Central memory CD8-positive, alpha-beta T cell (primary cell): ENCODE measurements at places on chromosomes 13 and 19.

- no peaks in the 10 kb centered on the region for H3K36me3 ChIP-seq
- no peaks in the 10 kb centered on the region for H3K4me1 ChIP-seq
- DNase-seq = no peak
- H3K27me3 ChIP-seq = no peaks in the 10 kb centered on the region
- no peak overlapping the region for H3K4me3 ChIP-seq
Measured at GRCh38 chr13:109628251-109628699, 158.1 kb downstream of the IRS2 start.

- H3K4me1 ChIP-seq = no peaks in the 10 kb centered on the region
- H3K27me3 ChIP-seq = no peaks in the 10 kb centered on the region
- no peak overlapping the region for H3K4me3 ChIP-seq
- no peak for DNase-seq
Measured at GRCh38 chr13:95073747-95074311, 227.4 kb downstream of the ABCC4 start.

- peaks cover 11% of the 10 kb centered on the region for H3K27me3 ChIP-seq
- H3K36me3 ChIP-seq = peaks cover 15% of the 10 kb centered on the region
- peaks cover 14% of the 10 kb centered on the region for H3K4me1 ChIP-seq
Measured at GRCh38 chr19:737591-738093, 13.3 kb upstream of the MISP start.

- H3K4me1 ChIP-seq = peaks cover 37% of the 10 kb centered on the region
- H3K27ac ChIP-seq = no peak overlapping the region
- H3K36me3 ChIP-seq = peaks cover 34% of the 10 kb centered on the region
- no peak overlapping the region for H3K4me3 ChIP-seq
Measured at GRCh38 chr19:17314007-17314593, 4.7 kb downstream of the DDA1 start.

GRCh38 chr13:73803997-73804396, 330.2 kb downstream of the KLF12 start:
- no peaks in the 10 kb centered on the region for H3K27me3 ChIP-seq
- no peak overlapping the region for H3K4me3 ChIP-seq
- DNase-seq = no peak
- peak overlapping the region; percentile 21 for H3K27ac ChIP-seq
- H3K4me1 ChIP-seq = peaks cover 19% of the 10 kb centered on the region

DNA sequence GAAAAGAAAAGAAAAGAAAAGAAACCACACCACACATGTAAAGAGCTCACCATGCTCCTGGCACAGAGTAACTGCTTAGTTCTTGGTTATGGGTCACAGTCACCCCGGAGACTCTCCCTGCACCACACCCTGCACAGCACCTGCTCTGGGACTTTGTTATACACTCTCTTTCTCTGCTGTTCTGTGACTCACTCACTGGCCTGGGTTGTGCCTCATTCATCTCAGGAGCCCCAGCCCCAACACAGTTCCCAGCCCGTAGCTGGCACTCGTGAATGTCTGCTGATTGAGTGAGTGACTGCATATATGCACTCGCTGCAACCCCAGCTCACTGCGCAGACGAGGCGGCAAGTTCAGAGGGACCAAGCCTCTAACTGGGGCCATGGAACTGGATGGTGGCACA, 22.9 kb upstream of the ZNF507 start:
- DNase-seq = no peak
- H3K4me1 ChIP-seq = no peaks in the 10 kb centered on the region

DNA sequence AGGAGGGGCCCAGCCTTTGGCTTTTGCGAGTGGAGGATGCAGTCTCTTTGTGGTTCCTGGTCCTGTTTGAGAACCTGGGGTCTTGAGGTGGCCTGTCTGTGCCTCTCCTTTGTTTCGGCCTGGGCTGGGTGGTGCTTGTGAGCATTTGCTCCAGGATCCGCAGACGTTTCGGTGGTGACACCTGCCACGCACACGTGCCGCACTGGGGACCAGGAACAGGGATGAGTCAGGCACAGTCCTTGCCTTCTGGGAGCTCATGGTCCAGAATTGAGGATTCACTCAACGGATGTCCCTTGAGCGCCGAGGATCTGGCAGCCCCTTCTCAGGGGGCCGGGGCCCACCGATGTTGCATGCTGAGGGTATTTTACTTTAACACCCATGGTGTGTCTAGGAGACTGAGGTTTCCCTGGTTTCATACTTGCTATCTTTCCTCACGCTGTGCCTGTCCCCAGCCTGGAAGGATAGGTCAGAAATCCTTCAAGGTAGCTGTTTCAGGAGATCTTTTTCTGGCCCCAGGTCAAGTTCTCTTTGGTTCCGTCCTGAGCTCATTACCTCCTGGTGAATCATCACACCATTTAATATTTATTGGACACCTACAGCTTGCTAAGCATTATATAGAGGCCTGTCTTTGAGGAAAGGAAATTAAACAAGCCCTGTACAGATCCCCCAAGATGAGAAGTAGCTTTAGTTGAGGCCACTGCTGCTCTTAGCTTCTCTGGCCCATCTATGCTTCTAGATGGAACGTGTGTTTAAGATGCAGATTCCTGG, 5.1 kb downstream of the HDGFL2 start:
- H3K27me3 ChIP-seq = no peaks in the 10 kb centered on the region
- H3K27ac ChIP-seq = no peak overlapping the region
- H3K36me3 ChIP-seq = peaks cover 19% of the 10 kb centered on the region
- no peak overlapping the region for H3K4me3 ChIP-seq
- no peak for DNase-seq

- H3K36me3 ChIP-seq = no peaks in the 10 kb centered on the region
- no peak overlapping the region for H3K27ac ChIP-seq
- no peak overlapping the region for H3K4me3 ChIP-seq
- no peaks in the 10 kb centered on the region for H3K4me1 ChIP-seq
Measured at GRCh38 chr13:97901716-97902115, 51.8 kb upstream of the IPO5 start.

- peaks cover 3% of the 10 kb centered on the region for H3K36me3 ChIP-seq
- DNase-seq = no peak
Measured at GRCh38 chr19:50500060-50500752, 10.8 kb downstream of the JOSD2 start.

GRCh38 chr19:49613374-49613773, 22.4 kb downstream of the PRR12 start:
- peaks cover 50% of the 10 kb centered on the region for H3K36me3 ChIP-seq
- no peaks in the 10 kb centered on the region for H3K27me3 ChIP-seq

DNA sequence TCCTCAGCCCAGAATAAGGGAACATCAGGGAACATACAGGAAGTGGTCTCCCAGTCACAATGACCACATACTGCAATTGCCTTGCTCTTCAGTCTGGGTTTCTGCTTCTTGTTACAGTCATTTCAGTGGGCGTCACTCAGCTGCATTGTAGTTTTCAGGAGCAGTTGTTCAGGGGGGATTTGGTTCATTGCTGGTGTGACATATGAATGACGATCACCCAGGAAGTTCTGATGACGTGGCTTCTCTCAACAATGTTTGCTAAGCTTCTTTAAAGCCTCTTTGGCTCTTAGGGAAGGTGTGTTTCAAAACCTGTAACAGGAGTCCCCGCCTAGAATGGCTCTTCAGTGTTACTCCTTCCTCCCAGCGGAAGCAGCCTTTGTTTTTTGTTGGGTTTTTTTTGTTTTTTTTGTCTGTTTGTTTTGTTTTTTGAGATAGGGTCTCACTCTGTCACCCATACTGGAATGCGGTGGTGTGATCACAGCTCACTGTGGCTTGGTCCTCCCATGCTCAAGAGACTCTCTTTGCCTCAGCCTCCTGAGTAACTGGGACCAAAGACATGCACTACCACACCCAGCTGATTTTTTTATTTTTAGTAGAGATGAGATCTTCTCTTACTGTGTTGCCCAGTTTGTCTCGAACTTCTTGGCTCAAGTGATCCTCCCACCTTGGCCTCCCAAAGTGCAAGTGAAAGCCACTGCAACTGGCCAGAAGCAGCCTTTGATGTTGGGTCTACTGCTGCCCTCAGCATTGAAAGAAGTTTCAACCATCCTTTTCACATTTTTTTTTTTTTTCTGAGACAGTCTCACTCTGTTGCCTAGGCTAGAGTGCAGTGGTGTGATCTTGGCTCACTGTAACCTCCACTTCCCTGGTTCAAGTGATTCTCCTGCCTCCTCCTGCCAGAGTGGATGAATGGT, 1.4 kb upstream of the SCEL start:
- no peak for DNase-seq
- no peaks in the 10 kb centered on the region for H3K4me1 ChIP-seq
- H3K27me3 ChIP-seq = peaks cover 33% of the 10 kb centered on the region
- H3K27ac ChIP-seq = no peak overlapping the region
- no peaks in the 10 kb centered on the region for H3K36me3 ChIP-seq

DNA sequence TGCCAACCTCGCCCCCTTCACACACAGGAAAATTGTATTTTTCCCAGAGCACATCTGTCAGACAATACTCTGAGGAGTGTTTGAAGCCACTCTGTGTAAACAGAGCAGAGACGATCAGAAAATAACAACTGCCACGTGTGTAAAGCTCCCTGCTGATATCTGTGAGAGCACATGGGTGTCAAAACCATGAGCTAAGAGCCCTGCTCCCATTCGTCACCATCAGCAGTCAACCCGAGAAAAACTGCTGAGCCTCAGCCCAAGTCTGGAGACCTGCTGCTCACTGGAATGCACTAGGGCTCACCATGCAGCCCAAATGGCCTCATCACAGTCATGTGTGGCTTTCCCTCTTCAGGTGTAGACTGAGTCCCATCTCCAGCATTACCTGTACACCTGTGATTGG, 304.1 kb downstream of the FGF14 start:
- no peak overlapping the region for H3K27ac ChIP-seq
- no peaks in the 10 kb centered on the region for H3K4me1 ChIP-seq
- no peak for DNase-seq
- peaks cover 1% of the 10 kb centered on the region for H3K36me3 ChIP-seq
- no peak overlapping the region for H3K4me3 ChIP-seq
- H3K27me3 ChIP-seq = no peaks in the 10 kb centered on the region

DNA sequence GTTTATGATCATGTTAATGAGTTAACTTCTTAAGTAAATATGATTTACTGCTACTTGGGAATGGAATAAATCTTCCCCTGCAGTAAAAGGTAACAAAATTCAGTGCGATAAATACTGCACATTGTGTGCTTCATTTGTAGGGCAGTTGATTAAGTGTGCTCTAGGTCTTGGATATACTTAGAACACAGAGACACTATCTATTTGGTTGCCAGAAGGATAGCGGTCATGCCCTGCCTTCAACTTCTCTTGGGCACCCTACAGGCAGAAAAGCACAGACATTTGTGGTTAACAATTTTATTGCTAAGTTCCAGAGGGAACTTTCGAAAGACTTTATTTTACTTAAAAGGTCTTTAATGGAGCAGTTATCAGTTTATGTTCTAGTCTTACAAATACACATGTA, 605.8 kb downstream of the PCDH9 start:
- H3K27me3 ChIP-seq = no peaks in the 10 kb centered on the region
- no peaks in the 10 kb centered on the region for H3K36me3 ChIP-seq
- no peak for DNase-seq
- no peak overlapping the region for H3K27ac ChIP-seq
- H3K4me1 ChIP-seq = no peaks in the 10 kb centered on the region
- H3K4me3 ChIP-seq = no peak overlapping the region

DNA sequence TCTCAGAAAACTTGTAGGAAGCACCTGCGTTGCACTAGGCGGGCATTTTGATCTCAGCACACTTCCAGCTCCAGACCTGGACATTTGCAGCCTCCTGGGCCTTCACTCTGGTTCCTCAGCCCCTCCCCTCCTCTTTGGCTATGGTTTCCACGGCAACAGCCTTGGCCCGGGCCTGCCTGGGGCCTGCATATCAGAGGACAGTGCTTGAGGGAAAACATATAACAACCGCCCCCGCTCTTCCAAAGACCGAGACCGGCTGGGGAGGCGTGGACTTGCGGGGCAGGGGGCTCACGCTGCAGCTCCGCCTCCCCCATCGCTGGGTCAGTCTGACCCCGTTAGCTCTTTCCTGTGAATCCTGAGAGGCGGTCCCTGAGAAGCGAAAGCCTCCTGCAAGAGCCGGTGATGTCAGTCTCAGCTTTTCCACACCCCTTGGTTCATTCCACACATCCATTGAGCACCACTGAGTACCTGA, 125.7 kb upstream of the PEG3 start:
- peaks cover 2% of the 10 kb centered on the region for H3K36me3 ChIP-seq
- no peaks in the 10 kb centered on the region for H3K27me3 ChIP-seq
- H3K27ac ChIP-seq = no peak overlapping the region

DNA sequence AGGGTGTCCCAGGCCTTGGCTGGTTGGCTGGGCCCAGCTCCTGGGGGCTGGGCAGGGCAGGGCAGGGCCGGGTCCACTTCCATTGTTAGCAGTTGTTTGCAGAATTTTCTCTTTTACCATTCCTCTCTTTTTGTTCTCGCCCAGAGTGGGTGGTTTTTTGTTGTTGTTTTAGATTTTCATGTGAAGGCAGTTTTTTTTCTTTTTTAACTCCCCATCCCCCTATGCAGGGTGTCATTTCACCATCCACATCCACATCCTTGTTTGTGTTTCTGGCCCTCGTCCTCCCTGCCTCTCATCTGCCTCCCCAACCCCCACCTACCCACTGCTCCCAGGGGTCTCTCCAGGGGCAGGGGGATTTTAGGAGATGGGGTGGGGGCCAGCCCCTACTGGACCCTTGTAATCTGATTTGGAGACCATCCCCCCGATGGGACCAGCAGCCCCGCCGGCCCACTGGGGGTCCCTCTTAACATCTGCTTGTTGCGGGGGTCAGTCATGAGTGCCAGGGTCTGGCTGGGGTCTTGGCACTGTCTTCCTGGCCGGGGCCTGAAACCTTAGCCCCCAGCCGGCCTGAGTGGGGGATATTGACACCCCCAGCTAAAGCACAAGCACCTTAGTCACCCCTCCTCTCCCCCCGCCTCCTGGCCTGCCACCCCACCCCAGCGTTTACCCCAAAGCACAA, 10.4 kb downstream of the STX10 start:
- H3K4me3 ChIP-seq = no peak overlapping the region
- H3K27me3 ChIP-seq = no peaks in the 10 kb centered on the region
- no peak overlapping the region for H3K27ac ChIP-seq
- no peak for DNase-seq

GRCh38 chr13:111855191-111855590, 211.8 kb upstream of the SOX1 start:
- peaks cover 9% of the 10 kb centered on the region for H3K27me3 ChIP-seq
- no peaks in the 10 kb centered on the region for H3K36me3 ChIP-seq
- no peak for DNase-seq
- H3K27ac ChIP-seq = no peak overlapping the region
- H3K4me3 ChIP-seq = no peak overlapping the region

DNA sequence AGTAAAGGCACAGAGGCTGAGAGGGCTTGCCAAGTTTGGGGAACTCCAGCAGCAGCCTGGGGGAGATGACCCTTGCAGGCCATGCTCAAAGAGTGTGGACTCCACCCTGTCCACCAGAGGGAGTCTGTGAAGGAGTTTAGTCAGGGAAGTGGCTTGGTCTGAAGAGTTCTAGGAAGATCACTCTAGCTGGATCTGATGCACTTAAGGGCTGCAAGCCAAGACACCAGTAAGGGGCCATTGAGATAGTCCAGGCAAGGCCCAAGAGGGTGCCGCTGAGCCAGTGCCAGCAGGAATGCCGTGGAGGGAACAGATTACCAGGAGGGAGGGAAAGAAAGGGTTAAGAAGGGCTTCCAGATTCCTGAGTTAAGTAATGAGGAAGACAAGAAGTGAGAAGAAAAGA, 68.7 kb downstream of the ZAR1L start:
- H3K27me3 ChIP-seq = peaks cover 40% of the 10 kb centered on the region
- no peak overlapping the region for H3K27ac ChIP-seq
- no peaks in the 10 kb centered on the region for H3K4me1 ChIP-seq
- DNase-seq = no peak
